ENCODE measurements at places on chromosomes 1 and 21. TPM values are rescaled to one million over a fixed set of nuclear protein-coding genes. Genes with fewer than 3 reads are reported as not detected.

MIXL1 gene
- not detected for total RNA-seq

SLC6A17 gene
- under 0.01 TPM for total RNA-seq

DNALI1 gene
- 7.1 TPM for total RNA-seq

PGBD5 gene
- not detected for total RNA-seq

OR2L13 gene
- total RNA-seq = not detected

PLA2G2D gene
- not detected for total RNA-seq
